ENCODE measurements at places on chromosomes 5 and 9.

- DNase-seq: no peak
Measured at GRCh38 chr5:8355981-8356380, 487.0 kb downstream of the MTRR start.

GRCh38 chr5:886716-887325, 5.8 kb downstream of the BRD9 start:
- no peak for DNase-seq

- no peak for DNase-seq
Measured at GRCh38 chr9:82621447-82621846, 441.5 kb downstream of the RASEF start.

- DNase-seq: no peak
Measured at GRCh38 chr9:95605816-95606488, 89.2 kb upstream of the PTCH1 start.

DNA sequence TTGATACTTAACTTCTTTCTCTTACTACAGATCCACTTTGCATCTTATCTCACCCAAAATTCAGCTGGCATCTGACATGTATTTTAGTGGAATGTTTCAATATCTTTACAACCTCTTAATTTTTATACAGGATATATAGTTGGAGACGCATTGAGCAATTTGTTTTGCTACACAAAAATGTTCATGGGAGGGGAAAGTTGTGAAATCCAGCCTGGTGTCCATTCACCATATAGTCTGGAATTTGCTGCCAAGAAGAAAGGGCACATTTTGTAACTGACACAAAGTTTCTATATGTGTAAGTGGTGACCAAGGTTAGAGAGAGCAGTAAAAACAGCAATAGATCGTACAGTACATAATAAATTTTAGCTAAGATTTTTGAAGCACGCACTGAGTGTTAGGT, 14.0 kb upstream of the CHD1 start:
- DNase-seq: no peak

DNA sequence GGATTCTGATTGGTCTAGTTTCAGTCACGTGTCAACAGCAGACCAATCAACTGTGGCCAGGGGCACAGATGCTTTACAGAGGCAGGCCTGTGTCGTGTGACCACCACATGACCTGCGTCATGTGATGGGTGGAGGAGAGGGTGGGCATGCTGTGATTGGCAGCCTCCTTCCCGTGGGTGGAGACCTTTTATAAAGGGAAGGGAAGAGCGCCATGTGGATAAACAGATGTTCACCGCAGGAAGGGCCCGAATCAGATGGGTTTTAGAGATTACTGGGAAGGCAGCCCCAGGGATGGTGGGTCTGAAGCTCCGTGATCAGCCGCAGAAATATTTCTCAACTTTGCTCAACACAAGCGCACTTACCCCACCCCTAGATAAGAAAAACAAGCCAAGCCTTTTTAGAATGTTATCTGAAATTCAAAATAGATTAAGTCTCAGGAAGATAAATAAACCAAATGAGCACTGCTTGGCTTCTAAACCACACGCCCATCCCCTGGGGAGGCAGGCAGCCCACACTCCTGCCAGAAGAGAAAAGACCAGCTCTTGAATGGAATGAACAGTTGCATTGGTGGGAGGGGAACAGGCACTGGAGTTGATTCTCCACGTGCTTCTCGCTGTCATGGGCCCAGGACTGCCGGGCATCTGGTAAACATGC, 43.6 kb downstream of the ROPN1L start:
- DNase-seq: no peak

DNA sequence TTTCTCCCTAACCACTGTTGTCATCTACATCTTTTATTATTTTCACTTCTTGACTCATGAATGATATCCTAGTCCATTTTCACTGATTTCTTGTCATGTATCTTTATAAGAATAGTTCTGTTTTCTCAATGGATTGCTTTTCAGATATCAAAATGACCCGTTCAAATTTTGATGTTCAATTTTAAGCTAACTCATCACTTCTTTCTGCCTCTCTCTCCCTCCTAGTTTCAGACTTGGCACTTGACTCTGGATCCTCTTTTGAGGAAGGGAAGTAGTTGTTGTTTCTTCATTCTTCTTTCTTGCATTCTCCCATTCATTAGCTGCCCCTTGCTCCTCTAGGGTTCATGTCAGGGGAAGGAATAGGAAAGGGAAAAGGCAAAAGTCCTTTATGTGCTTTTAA, 23.7 kb downstream of the CSNK1G3 start:
- DNase-seq: no peak

DNA sequence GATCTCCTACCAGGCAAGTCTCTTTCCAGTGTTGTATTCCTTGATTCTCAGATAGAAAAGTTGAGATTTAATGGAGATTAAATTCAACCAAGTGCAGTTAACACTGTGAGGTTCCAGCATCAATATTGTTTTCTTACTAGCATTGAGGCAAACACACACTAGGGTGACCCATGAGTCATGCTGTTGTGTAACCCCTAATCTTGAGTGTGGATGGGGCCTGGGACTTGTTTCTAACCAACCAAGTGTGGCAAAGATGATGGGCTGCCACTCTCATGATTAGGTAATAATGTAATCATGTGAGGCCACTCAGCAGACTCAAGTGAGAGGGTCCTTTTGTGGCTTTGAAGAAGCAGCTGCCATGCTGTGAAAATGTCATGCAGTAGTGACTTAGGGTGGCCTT, 394.2 kb downstream of the IRX2 start:
- DNase-seq: no peak

DNA sequence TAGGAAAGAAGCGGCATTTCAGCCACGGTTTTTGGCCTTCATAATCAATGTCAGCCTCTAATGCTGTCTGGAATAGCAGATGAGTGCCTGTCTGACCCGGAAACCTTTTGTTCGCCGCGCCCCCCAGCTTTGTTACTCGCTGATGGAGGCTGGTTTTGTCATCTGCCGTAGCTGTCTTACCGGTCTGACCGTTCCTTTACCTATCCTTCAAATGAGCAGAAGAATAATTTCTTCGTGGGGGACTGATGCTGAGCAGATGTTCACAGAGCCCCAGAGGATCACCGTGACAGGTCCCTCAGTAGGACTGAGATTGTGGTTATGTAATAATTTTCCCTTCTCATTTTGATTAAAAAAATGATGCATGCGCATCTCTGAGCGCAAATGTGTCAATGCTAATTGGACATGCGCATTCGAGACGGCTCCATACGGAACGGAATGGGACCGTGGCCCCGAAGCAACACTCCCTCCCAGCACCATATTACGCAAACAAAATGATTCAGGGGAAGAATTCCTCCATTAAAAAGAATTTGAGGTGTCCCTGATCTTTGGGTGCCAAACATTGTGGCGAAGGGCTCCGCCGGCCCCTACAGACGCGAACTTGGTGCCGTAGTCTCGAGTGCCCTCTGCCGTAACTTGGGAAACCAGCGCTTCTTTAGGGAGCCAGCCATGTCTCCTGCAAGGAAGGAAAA, 27.6 kb downstream of the TLX3 start:
- DNase-seq: no peak

- no peak for DNase-seq
Measured at GRCh38 chr5:17132444-17133083, 84.9 kb upstream of the BASP1 start.

- DNase-seq: no peak
Measured at GRCh38 chr5:135248801-135249231, 150.2 kb downstream of the MACROH2A1 start.

DNA sequence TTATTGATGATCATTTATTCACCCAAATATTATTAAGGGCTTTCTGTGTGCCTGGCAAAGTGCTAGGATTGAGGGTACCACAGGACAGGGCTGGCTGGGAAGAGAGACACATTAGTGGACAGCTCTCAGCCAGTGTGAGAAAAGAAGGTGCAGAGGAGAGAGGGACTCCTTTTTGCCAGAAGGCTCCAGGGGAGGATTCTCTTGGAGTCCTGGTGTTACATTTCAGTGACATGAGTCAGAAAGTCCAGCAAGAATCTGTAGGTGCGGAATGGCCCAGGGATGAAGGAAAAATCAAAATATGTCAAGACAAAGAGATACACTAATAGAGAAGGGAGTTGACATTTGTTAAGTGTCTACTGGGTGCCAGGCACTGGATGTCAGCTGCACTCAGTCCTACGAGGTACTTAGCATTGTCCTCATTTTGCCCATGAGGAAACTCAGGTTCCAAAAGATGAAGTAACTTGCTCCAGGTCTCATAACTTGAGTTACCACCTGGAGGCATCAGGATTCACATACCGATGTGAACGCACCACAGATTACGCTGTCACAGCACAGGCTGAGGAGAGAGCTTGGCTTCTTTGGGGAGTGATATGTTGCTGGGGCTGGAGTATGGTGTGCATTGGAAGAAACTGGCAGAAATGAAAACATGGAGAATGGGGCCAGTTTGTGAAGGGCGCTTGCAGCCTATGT, 60.5 kb downstream of the RASGRF2 start:
- no peak for DNase-seq

DNA sequence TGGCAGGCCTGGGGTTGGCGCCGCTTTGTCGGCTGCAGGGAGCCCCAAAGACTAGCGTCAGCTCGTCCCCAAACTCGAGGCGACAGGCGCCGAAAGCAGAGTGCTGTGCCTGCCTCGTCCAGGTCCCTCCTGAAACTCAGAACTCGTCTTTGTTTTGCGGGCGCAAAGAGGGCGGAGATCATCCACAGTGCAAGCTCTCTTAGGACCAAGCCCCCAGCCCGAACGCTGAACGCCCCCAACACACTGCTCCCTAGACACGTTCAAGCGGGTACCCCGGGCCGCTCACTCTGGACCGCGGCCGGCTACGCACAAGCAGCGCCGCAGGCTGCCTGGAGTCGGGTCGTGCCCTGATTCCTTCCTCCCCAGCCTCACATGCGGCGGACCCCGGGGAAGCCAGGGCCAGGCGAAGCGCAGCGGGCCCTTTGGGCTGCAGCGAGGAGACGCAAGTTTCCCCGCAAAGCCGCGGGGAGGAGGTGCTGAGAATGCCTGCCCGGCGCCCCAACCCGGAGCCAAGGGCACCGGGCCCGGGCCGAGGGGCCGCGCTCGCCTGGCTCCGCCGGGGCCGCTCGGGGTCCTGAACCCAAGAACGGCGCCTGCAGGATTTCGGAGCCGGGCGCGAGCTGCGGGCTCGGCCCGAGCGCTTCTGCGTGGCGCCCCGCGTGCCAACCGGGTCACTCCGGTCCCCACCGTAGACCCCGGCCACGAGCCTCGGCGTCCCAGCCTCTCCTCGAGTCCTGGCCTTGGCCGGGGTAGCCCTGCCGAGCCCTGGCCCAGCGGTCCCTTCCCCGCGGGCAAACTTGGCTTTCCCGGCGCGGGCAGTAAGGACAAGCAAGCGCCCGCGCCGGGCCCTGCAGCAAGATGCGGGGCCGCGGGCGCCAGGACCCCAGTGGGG, 738 bp downstream of the FSTL4 start:
- DNase-seq: no peak

- no peak for DNase-seq
Measured at GRCh38 chr5:30930736-30931135, 262.8 kb upstream of the CDH6 start.

GRCh38 chr9:36207546-36208012, 16.9 kb downstream of the CLTA start:
- DNase-seq: no peak

- DNase-seq: no peak
Measured at GRCh38 chr5:34656700-34657273, 659 bp downstream of the RAI14 start.

DNA sequence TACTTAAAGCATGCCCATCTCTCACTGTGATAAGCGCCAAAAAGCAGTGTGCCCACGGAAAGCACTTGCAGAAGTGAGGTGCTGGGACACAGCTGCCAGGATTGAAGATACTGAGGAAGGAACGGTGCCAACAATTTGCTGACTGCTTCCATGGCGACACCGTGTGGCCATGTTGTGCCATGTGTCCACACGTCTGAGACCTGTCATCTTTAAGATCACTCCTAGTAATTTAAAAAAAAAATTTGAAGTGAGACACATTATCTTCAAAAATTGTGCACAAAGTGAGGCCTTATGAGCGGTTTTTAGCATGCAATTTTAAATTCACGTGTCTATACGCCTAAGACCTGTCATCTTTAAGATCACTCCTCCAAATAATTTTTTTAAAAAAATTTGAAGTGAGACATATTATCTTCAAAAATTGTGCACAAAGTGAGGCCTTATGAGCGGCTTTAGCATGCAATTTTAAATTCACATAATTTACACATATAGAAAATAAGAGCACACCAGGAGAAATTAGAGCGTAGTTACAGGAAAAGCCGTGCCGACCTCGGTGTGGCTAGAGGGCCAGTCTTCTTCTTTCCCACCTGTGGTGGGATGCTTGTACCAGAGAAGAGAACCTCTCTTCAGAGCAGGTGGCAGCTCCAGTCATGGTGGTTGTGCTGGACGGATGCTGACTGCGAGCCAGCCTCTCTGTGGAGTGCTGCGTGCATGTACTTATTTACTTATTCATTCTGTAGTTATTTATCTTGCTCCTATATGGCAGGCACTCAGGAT, 21.4 kb upstream of the FLT4 start:
- no peak for DNase-seq

- no peak for DNase-seq
Measured at GRCh38 chr5:58810086-58810485, 227.2 kb downstream of the RAB3C start.

GRCh38 chr9:15711531-15711930, 158.7 kb downstream of the CCDC171 start:
- DNase-seq: no peak

- DNase-seq: no peak
Measured at GRCh38 chr5:181167814-181168488, 20.6 kb downstream of the OR2V2 start.

DNA sequence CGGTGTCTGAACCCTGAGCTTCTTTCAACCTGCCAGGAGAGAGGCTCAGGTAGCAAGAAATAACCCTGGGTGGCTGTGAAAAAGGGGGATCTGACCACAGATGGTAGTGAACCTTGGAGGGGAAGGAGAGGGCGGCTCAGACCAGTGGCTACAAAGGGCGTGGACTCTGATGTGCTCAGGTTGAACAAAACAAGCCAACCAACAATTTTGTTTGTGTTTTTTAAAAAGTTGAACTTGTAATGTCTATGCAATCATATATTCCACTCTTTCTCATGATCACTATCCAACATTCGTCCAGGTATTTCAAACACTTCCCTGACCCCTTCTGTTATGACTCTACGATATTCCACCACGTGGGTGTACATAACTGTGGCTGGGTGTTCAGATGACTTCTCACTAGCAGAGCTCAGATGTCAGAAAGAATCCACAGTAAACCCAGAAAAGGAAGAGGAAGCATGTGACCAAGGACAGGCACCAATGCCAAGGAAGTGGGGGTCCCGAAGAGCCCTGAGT, 20.0 kb downstream of the PTPN3 start:
- DNase-seq: no peak

DNA sequence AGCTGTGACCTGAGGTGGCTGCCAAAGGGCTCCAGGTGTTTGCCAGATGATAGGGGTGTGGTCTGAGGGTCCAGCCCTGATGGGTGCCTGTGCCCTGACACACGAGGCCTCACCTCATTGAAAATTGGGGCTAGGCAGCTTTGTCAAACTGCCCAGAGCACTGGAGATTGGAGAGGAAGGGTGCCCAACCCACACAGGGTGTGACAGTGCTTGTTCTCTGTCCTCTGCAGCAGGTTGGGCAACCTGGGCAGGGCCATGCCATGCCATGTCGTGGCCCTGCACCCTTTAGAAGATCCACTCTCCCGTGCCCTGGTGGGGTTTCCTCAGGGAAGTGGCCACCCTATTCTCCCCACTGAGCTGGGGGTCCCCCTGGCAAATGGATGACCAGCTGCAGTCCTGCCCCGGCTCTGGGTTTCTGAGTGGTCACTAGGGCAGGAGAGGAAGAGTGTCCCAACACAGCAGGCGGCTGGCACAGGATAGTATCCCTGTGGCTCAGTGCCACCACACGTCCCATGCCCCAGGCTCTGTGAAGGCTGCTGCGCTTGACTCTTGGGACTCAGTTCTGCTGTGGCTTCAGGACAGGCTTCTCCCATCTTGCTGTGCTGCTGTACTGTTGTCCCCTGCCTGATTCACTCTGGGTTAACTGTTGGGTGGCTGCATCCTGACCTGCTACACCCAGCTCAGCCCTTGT, 100.8 kb upstream of the PITX1 start:
- DNase-seq: no peak

Measured in activated CD8-positive, alpha-beta memory T cell treated with anti-CD3 and anti-CD28 coated beads for 4 hours (primary cell).